ENCODE measurements at places on chromosomes 5 and 9. TPM values are rescaled to one million over a fixed set of nuclear protein-coding genes. Genes with fewer than 3 reads are reported as not detected.

Gene ANKRD31
- 0.17 TPM for total RNA-seq

Gene TAF1L
- total RNA-seq: 0.03 TPM

Gene PLPPR1
- 0.29 TPM for total RNA-seq

Gene SNCB
- 0.14 TPM for total RNA-seq

Gene SHB
- 54.5 TPM for total RNA-seq

Gene AQP3
- total RNA-seq: 26.2 TPM

Gene CCDC69
- 36.0 TPM for total RNA-seq

Gene DMRTA1
- 3.4 TPM for total RNA-seq

Gene NEUROG1
- total RNA-seq: not detected

Gene FNBP1
- 66.4 TPM for total RNA-seq

Gene ABLIM3
- total RNA-seq: 15.1 TPM

Gene BAAT
- total RNA-seq: 117 TPM

Gene BNIP1
- 13.5 TPM for total RNA-seq

Gene ZNF354B
- 14.6 TPM for total RNA-seq

Gene NIM1K
- total RNA-seq: 0.26 TPM

Gene TAF11L10
- not detected for total RNA-seq

Gene FGF18
- 0.63 TPM for total RNA-seq

Gene LEAP2
- total RNA-seq: 42.4 TPM

Gene NSG2
- 0.81 TPM for total RNA-seq

Gene KIAA0825
- 3.3 TPM for total RNA-seq

Gene ADAMTSL1
- 1.8 TPM for total RNA-seq

Gene MRNIP
- total RNA-seq: 38.6 TPM

Gene RNF14
- total RNA-seq: 62.7 TPM

Gene HRH2
- 1.4 TPM for total RNA-seq

Gene PCDHA13
- 6.7 TPM for total RNA-seq

Gene HSDL2
- 40.3 TPM for total RNA-seq

Gene LCN1
- not detected for total RNA-seq

Gene C5orf52
- not detected for total RNA-seq

Gene CAVIN4
- 0.26 TPM for total RNA-seq

Gene IFNA13
- total RNA-seq: not detected

Gene GLRA1
- not detected for total RNA-seq

Gene FBXL7
- 12.1 TPM for total RNA-seq

Gene GMCL2
- total RNA-seq: not detected

Gene LHX6
- 4.5 TPM for total RNA-seq

Gene TMEFF1
- total RNA-seq: 0.63 TPM

Gene IFNK
- not detected for total RNA-seq

Gene C5orf46
- not detected for total RNA-seq

Gene FASTKD3
- 5.5 TPM for total RNA-seq

Gene SH3GL2
- total RNA-seq: 0.17 TPM

Gene PDGFRB
- 97.8 TPM for total RNA-seq

Gene PIP5K1B
- 14.0 TPM for total RNA-seq

Gene LRRTM2
- 0.12 TPM for total RNA-seq

Gene PCDHB5
- total RNA-seq: 8.0 TPM

Gene GPR21
- 1.9 TPM for total RNA-seq

Gene STC2
- total RNA-seq: 10.3 TPM

Gene FBXO4
- total RNA-seq: 6.5 TPM

Gene FBP2
- total RNA-seq: not detected

Gene RNF208
- total RNA-seq: 16.8 TPM

Gene SPATA31C1
- total RNA-seq: not detected

Gene LURAP1L
- 25.2 TPM for total RNA-seq

Gene WDR38
- total RNA-seq: not detected

Gene FOXD4
- 0.43 TPM for total RNA-seq

Gene PCSK5
- total RNA-seq: 78.9 TPM
